Activated naive CD4-positive, alpha-beta T cell treated with Interleukin-2 at 50 U/mL for 16 hours (primary cell): ENCODE measurements at places on chromosomes 12 and 14.

GRCh38 chr12:119154435-119154818 is 24.3 kb upstream of the HSPB8 start:
- DNase-seq, result no peak

DNA sequence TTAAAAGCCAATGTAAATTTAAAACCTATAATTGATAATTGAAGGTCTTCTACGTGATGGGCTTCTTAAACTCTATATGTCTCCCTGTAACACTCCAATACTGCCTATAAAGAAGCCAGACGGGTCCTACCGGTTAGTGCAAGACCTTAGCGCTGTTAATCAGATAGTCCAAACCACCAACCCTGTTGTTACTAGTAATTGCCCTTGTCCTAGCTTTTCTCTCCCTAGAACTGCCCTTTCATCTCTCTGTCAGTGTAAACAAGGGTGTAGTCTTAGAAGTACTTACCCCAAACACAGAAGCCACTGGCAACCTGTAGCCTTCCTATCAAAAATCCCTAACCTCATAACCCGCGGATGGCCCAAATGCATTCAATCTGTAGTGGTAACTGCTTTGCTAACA is 243.0 kb upstream of the DIO3 start:
- DNase-seq, result no peak

- no peak for DNase-seq
Observed at GRCh38 chr12:69947897-69948296, 122.9 kb downstream of the MYRFL start.

DNA sequence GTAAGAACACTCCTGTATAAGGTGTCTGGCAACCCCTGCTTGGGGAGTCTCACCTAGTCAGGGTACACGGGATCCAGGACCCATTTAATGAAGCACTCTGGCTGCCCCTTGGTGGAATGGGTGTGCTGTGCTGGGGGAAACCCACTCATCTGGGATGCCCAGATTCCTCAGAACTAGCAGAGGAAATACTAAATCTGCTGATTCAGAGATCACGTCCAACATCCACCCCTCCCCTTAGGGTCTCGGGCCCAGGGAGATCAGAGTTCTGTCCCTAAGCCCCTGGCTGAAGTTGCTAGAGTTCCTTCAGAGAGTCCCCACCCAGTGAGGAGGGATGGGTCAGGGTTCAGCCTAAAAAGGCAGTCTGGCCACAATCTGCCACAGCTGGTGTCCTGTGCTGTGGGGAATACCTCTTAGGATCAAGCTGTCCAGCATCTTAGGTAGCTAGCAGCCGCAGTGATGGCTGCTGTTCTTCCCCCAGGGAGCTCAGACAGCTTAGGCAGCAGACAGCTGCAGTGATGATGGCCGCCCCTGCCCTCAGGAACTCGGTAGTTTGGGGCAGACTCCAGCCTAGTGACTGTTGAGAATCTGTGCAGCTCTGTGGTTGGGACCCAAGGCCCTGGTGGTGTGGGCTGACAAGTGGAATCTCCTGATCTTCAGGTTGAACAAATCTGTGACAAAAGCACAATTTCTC is 74.8 kb downstream of the IFNG-AS1 start:
- DNase-seq, result no peak

- DNase-seq, result no peak
Observed at GRCh38 chr14:102120888-102121287, 18.8 kb upstream of the WDR20 start.
